ENCODE measurements at places on chromosomes 16 and 17.

- no peak for DNase-seq
Measured at GRCh38 chr16:47970291-47970931, 185.4 kb downstream of the ABCC12 start.

DNA sequence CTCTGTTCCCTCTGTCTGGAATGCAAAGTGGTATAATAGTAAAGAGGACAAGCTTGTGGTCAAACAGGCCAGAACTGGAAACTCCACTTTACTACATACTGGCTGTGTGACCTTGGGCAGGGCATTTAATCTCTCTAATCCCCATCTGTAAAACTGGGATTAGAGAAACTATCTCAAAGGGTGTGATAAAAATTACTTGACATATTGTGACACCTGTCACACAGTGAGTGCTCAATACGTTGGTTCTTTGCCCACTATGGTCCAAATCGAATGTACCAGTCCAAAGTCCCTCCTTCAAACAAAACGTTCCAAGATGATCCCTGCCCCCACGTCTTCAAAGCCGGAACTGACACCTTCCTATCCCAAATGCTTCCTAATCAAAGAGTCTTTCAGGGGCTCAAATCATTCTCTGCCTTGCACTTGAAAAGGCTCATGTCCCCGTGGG, 734 bp downstream of the PGAP3 start:
- DNase-seq, result no peak

DNA sequence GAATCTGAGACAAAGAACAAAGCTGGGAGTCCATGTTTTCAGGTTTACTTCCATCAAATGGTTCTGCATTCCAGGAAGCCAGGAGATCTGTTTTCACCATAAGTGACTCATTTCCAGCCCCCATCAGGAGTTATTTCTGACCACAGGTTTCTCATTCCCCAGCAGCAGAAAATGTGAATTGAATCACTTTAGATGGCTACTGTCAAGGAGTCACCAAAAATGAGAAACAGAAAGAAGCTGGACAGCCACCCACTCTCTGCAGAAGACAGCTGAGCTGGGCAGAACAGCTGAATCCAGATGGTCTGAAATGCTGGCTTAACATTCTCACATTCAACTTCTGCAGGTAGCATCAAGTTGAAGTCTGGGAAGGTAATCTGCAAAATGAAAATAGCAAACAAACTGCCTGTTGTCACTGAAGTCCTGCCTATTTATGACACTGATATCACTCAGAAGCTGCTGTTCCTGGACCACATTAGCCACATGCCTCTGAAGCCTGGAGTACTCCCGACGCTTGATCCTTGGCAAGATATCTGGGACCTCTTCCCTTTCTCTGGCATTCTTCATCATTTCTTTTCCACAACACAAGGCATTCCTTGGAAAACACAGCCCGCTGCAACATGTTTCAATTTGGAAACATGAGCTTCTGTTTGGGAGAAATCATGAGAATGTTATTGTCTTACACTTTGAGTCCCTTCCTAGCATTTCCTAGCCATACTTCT, 15.3 kb downstream of the CCL11 start:
- DNase-seq, result no peak

DNA sequence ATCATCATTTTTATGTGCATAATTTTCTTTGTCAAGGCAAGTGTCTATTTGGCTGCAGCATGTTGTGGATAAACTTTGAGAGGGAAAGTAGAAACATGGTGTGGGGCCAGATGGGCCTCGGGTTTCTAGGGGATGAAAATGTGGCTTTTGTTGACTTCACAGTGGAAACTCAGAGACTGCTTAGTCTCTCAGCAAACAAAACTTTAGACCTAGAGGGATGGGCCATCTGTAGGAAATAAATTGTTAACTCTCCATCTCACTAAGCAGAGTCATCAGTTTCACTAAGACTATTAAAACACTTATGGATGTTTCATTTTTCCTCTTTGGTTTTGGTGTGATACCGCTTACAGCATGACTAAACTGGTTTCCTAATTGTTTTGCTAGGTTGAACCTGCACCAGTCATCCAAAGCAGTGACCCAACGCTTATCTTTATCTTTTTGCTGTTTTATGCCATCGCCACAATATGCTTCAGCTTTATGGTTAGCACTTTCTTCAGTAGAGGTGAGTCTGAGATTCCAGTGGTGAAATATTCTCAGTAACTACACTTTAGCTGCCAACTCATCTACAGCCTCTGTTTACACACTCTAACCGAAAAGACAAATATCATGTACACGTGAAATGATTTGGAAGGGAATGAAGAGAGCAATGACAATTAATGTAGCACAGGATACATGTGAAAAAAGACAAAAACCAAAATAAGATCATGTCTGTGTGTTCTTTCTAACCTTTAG, 60.6 kb upstream of the CRYM start:
- DNase-seq, result no peak

DNA sequence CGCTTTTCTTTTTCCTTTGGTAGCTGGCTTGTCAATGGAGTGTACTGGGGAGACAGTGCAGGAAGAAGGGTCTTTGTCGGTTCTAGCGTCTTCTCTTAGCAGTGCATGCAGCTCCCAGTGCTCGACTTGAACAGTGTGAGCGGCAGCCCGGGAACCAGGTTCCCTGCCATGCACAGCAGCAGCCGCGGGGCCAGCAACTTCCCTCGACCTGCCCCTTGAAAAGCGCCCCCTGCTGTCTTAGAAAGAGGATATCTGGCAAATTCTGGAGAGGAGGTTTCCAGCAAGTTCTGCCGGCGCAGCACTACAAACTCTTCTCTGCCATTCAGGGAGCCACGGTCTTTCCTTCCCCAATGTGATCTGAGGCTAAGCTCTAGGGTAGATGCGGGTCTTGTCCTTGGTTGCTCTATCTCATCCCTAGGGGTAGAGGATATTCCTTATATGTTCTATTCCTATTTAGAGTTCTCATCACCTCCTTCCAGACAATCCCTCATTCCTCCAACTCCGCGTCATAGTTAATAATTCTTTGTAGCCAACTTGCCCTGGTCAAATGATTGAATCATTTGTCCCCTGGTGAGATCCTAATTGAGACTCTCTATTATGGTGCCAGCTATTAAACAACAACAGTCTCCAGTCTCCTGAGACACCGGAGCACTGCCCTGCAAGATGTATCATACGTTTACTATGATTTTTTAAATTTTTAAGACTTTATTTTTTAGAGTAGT, 451.3 kb downstream of the PMP22 start:
- peak; percentile 6 for DNase-seq

DNA sequence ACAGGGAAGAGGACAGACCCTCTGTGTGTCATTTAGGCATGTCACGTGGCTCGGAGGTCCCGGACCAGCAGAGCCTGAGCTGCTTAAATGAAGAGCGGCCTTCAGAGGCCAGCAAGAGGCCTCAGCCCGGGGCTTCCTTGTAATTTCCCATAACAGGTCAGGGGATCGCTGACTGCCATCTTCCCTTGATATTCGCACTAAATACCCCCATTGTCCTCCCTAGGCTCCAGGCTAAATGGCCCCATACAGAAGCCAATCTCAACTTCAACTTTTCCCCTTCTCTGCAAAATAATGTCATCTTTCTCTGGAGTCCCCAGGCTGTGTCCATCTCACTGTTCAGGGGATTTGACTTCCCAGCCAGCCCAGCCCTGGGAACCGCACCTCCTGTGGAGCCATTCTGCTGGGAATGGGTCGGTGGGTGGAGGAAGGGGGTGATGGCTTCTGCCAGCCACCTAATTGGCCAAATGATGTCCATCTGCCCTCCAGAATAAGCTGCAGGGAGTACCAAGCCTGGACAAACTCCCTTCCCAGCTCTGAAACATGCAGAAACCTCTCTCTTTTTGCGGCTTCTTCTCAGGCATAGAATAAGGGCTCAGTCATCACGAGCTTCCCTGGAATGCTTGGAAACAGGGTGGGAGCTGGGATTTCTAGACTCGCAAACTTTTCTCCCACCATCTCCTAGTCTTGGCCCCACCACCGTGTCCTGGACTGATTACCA, 129.9 kb downstream of the SDK2 start:
- DNase-seq, result no peak

DNA sequence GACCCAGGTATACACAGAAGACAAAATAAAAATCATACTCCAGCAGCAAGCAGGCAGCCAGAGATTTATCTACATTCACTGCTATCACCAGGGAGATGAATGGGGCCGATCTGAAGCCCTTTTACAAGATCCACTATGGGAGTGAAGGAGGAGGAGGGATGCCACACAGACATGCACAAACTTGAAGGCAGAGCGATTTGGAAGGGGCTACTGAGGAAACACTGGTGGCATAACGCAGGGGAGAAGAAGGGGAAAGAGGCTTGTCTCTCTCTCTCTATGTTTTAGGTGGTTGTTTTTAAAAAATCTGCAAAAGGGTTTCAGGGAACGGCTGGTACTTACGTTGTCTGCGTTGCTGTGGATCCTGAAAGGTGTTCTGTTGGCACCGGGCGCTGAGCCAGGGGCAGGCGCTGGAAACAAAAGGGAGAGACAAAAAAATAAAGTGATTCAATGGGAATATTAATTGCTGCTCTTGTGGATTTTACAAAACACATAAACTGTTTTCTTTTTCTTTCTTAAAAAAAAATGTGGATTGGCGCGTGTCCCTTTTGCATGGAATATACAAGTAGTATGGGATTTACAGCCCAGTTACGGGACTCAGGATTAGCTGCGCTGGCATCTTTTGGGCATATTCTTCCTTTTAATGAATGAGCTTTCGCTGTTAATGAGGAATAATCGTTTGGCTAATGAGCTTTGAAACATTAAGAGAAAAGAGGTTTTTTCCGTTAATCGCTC, 255.3 kb upstream of the PMFBP1 start:
- DNase-seq, result peak; percentile 60

DNA sequence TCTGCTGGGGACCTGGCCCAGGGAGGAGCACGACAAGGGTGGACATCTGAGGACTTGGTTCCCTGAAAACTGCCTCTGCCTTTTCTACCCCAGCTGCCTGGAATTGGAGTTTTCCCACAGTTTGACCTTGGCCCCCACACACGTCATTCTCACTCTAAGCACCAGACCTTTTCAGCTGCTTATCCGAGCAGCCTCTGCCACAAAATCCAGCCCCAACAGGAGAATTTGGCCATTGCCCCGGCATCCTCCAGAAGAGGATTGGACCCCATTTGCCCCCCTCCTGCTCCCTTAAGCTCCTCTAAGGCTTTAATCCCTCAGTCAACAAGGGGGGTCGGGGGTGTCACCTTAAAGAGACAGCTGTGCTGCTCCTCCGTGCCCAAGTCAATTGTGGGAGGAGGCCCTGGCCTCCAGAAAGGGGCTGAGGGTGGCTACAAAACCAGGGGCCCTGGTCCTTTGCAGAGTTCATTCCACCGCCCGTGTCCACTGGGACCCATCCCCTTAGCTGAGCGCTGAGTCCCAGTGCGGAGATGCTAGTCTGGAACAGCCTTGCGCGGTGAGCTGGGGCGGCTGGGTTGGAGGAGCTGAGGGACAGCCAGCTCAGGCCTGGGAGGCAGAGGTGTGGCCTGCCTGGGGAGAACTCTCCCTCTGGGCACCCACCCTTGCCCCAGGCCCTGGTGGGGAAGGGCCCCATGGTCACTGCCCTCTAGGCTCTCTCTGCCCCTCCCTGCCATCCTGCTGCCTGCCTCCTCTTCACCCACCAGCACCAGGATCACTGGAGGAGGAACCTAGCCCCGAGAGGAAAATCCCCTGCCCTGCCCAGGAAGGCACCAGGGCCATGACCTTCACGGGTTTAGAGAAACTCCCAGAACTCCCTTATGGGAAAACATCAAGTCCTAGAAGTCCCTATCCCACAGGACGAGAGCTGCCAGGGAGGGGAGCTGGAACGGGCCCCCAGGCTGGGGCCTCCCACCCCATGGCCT, 18.8 kb downstream of the TTYH2 start:
- DNase-seq, result no peak

GRCh38 chr16:77330332-77331042, 104.3 kb downstream of the ADAMTS18 start:
- no peak for DNase-seq

DNA sequence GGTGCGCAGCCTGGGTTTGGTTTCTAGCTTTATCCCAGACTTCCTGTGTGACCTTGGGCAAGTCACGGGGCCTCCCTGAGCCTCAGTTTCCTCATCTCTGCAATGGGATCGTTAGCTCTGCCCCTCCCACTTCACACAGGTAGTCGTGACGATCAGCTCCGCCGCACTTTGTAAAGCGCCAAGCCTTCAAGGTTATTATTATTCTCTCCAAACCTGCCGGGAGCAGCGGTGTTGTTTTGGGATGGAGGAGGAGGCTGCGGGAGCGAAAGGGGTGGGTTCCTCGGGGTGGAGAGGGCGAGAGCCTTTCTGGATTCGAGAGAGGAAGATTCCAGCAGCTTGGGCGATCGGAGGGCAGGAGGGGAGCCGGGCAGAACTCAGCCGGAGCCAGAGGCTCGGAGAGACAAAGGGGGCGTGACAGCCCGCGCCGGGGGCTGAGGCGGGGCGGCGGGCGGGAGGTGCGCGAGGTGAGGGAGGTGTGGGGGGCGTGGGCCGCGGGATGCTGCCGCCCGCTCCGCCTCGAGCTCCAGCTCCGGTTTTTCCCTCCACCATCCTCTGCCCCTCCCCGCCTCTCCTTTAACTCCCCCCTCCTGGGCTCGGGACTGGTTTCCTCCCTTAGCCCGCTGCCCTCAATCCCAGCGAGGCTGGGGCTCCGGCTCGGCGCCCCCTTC, at the start of gene EFNB3:
TSS of gene EFNB3 (plus strand) at position 602 of the 668 bp plus-strand sequence. CDS start 397 bp downstream, outside the sequence.
- peak; percentile 85 for DNase-seq

DNA sequence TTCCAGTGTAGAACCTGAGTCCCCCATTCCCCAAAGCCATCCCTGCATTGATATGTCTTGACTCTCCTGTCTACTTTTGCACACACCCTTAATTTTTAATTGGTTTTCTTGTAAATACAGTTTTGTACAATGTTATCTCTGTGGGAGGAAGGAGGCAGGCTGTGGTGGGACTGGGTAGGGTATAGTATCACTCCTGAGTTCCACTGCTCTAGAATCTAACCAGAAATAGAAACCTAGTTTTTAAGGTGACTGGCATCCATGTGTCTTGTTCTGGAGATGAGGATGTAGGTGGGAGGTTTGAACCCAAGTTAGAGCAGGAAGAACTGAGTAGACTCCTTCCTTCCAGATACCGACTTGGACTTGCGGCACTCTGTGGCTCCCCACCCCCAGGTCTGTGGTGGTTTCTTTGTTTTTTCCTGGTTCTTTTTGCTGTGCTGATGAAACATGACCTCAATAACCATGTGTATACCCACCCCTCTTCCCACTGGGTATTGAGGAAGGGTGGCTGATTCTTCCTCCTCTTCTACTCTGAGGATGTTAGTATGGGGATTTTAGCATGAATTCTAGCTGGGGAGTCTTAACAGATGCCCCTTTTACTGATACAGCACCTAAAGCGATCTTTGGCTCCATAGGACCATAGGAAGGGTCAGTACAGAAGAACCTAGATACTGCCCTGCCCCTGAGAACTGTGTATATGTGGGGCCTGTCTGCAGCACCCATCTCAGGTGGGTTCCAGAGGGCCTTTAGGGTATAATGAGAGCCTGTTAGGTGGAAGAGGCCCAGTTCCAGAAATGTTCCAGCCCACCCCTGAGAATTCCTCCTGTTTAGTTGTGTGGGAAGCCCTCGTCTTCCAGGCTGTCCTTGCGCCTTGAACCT, 48.7 kb downstream of the SF3B3 start:
- DNase-seq, result no peak

GRCh38 chr17:28518132-28518531, 12.0 kb downstream of the FOXN1 start:
- DNase-seq, result no peak

GRCh38 chr17:49435671-49436029, 21.0 kb upstream of the PHB1 start:
- no peak for DNase-seq

- no peak for DNase-seq
Measured at GRCh38 chr16:75010427-75010826, 11.6 kb downstream of the ZNRF1 start.

Data from NCI-H1105 (cell line).